ENCODE measurements at places on chromosomes 2 and 18.

GRCh38 chr2:173130496-173131465 lies 55.1 kb downstream of the MAP3K20 start:
- no peak for DNase-seq

GRCh38 chr18:58455314-58456188 lies 173.3 kb downstream of the ALPK2 start:
- DNase-seq = no peak

DNA sequence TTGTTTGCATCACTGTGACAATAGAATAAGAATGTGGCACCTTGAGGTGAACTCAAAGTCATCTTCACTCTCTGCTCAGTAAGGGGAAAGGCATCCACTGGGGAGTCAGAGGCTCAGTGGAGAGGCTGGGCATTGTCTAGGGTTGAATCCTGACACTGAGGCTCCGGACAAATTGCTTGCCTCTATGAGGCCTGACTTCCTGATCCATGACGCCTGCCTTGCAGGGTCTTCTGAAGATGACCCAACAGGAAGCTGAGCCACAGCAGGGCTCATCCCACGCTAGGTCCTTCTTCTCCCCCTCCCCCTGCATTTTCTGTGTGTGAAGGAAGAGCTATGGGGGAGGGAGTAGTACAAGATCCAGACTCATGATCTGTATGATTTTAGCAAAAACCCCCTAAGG lies 265.1 kb downstream of the SH3BP4 start:
- no peak for DNase-seq

DNA sequence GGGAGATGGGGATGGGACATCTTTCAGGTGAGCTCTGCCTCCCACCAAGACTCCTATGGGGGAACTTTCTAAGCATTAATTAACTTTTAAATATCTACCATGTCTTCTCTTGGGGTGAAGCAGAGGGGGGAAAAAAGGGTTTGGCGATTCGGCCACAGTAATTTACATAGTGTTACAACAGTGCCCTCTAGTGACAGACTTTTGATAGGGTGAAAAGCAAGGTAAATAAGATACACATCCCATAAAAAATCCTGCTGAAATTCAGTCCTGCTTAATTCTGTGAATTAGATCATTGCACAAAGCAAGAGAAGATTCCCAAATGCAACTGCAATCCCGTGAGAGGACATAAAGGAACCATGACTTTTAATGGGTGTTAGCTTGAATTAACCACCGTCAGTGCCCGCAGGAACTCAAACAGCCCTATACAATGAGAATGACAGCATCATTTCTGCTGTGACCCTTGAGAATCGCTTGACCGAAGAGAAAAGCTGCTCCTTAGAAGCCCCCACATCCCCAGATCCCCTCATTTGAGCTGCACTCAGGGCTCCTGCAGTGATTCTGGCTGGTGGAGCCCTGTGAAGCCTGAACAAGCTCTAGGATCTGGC lies 32.8 kb downstream of the FAM124B start:
- DNase-seq = no peak

GRCh38 chr2:71886241-71886640 lies 261.4 kb downstream of the CYP26B1 start:
- DNase-seq = no peak

DNA sequence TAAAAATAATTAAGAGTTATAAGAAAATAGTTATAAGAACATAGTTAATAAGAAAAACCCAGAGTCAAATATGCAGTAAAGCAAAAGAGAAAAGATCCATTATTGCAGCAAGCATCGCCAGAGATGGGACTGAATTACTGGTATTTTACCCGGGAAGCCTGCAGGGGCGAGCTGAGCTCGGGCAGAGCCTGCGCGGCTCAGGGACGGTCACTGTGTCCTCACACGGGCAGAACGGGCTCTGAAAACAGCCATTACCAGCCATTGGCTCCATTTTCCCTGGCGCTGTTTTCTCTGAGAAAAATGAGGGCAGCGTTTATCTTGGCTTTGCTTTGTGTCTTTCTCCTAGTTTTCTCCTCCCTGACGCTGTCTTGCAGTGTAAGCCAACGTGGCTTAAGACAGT lies 95.3 kb upstream of the ALKAL2 start:
- no peak for DNase-seq

- no peak for DNase-seq
Measured at GRCh38 chr18:57561261-57561660, 25.2 kb downstream of the FECH start.

- no peak for DNase-seq
Measured at GRCh38 chr2:52311862-52312261, 1279.9 kb upstream of the NRXN1 start.

GRCh38 chr2:105786231-105787230 lies 41.8 kb downstream of the NCK2 start:
- no peak for DNase-seq

DNA sequence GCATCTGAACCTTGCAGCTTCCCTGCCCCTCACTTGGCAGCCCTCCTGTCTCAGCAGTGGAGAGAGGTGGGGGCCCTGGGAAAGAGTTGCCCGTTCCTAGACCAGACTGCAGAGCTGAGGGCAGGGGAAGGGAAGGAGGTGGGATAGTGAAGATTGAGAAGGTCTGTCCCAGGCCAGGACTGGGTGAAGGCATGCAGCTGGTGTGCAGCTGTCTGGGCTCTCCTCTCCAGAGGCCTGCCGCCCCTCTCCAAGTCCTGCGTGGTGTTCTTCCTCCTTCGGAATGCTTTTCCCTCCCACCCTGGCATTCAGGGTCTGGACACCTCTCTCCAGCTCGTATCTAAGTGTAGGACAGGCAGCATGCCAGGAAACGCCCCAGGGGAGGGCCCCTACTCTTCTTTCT lies 323.5 kb downstream of the CELF4 start:
- no peak for DNase-seq

DNA sequence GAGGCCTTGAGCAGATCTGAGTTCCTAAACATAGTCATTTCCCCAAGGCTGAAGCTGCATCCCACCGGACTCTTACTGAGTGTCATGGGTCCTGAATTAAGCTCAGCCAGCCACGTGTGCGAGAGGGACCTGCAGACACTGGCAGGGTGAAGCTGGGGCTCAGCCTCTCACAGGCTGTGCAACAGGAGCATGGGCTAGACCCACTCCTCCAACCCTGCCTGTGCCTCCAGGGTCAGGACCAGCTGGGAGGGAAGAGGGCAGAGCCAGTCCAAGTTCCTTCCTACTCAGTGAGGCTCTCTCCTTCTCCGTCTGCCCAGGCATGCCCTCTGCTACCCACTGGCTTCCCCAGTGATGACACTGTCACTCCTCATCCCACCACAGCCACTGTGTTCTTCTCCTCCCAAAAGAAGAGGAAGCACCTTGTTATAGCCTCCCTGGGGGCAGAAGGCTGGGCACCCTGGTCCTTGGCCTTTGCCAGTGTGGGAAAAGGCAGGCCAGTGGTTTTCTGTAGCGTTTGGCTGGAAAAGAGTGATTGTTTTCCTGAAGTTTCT lies 78.9 kb downstream of the KCNF1 start:
- no peak for DNase-seq

DNA sequence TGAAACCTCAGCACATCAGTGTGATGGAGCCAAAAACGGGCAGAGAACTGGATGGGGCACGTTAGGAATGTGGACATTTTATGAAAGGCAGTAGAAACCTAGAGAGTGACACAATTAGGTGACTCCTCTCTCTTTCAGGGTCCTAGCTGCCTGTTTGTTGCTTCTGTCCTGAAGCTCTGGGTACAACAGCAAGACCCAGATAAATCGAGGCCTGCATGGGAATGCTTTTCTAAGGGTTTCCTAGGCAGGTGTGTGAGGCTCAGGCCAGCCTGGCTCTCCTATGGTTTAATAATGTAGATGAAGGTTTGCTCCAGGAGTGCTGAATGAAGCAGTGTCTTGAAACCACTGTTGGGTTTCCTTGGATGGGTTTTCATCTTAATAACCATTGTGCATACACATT lies 517.1 kb upstream of the RAB6C start:
- DNase-seq = no peak

DNA sequence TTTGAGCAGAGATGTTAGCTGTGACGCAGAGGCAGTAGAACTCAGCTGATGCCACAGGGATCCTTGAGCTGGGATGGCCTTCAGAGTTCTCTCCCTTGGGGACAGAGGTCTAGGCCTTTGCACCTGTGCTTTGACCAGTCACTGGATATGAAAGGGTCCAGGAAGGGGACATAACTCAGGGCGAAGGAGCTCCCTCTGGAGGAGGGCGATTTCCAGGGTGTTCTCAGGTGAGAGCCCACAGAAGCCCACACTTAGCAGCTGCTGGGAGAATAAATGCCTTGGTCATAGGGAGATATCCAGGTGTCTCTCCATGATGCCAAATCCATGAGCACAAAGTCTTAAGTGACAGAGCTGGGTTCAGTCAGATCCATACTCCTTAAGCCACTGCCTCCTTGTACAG lies 369.2 kb downstream of the NYAP2 start:
- no peak for DNase-seq

DNA sequence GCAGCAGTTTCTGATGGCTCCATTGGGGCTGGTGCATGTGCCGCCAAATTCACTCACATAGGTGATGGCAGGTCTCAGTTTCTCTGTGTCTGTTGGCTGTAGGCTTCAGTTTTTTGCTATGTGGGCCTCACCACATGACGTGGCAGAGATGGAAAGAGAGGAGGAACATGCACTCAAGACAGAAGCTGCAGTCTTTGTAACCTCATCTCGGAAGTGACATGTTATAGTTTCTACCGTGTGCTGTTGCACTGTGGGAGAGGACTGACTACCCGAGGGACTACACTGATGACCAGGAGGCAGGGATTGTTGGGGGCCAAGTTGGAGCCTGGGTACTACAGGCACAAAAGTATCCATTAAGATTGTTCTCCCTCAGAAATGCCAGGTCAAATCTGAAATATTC lies 9.2 kb upstream of the CNRIP1 start:
- DNase-seq = no peak

DNA sequence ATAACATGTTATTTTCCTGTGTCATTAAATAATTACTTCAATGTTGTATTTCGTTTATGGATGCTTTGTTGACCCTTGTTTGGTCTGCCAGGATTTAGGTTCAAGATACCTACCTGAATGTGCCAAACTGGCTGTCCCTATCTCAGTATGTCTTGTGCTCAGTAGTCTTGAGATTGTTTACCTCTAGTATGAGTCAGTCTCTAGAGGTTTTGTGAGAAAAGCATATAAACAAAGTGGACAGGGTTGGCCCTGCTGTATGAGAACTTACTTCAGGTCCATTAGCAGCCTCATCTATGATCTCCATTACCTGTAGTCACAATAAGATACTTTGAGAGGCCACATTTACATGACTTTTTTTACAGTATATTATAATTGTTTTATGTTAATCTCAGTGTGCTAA lies 17.8 kb downstream of the DDX18 start:
- DNase-seq = no peak

GRCh38 chr2:237727363-237727762 lies 71.2 kb upstream of the RBM44 start:
- DNase-seq = no peak

- DNase-seq = no peak
Measured at GRCh38 chr2:225662101-225662500, 262.6 kb downstream of the NYAP2 start.

- DNase-seq = no peak
Measured at GRCh38 chr2:113084249-113085000, 16.7 kb downstream of the IL1F10 start.

DNA sequence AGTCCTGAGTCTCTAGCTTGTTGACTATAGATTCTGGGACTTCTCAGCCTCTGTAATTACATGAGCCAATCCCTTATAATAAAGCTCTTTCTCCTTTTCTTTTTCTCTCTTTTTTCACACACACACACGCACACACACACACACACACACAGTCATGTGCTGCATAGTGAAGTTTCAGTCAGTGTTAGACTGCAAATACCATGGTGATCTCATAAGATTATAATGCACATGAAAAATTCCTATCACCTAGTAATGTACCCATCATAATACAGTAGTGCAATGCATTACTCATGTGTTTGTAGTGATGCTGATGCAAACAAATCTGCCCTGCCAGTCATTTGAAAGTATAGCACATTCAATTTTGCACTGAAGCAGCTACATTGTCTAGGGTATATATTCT lies 558.2 kb downstream of the SUCLG1 start:
- no peak for DNase-seq

DNA sequence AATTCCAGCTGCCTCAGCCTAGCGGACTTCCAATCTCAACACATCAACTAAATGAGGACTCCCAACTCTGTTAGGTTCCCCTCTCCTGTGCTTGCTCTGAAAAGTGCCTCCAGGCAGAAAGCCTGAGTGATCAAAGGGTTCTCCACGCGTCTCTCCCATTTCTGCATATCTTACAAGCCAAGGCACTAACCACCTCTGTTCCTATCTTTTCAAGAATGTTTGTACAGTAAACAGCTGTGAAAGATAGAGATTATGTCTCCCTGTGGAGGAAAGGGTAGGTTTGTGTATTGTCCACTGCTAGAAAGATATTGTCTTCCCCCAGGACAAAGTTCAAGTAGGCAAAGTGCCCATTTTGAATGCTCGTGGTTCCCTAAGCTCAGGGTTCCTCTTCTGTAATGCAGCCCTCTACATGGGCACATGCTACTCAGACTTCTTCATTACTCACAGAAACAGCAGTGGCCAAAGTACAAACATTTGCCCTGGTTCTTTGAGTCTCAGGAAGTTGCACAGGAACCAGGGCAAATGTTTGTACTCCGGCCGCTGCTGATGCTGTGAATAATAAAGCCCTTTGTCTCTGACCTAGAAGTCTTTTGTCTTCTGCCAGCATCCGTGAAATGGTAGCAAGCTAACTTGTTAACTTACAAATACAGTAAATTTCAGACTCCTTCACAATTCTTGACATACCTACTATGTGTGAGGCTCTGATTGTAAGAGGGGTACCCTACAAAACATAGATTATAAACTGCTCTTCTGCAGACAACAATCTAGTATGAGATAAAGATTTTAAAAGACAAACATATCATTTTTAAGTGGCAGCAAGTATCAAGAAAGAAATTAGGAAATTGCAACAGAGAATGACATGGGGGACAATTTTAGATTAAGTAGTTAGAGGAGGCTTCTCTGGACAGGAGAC lies 44.5 kb downstream of the PKDCC start:
- no peak for DNase-seq

DNA sequence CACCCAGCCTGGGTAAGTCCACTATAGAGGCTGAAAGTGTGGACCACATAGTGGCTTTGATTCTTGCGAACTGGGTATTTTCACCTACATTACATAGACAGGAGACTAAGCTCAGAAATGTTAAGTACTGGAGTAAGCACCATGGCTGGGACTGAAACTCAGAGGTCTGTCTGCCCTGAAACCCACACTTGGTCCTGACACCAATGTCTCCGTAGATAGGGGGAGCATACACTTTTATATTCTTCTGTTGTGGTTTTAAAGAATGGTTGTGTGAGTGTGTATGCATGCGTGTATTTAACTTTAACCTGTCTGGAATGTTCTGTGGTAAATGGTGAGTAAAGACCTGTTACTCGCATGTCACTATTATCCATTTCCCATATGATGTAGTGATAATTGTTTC lies 10.3 kb upstream of the NPPC start:
- no peak for DNase-seq

- no peak for DNase-seq
Measured at GRCh38 chr18:35141077-35141476, 99.8 kb upstream of the ZNF397 start.

DNA sequence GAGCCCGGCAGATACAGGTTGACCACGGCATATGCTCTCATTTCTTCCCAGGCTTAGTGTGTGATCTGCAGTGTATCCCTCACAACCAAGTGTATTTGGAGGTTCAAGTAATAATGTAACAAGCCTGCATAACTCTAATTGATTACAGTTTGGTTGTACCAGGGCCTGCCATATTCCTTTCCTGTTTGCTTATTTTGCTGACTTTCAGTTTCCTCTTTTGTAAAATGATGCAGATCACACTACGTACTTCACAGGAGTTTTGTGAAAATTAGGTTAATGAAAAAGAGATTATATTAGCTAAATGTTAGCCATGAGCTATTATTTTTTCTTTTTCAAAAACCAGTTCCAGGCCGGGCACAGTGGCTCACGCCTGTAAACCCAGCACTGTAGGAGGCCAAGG lies 25.8 kb downstream of the SLC3A1 start:
- no peak for DNase-seq
